ENCODE measurements at places on chromosomes 5 and 9.

DNA sequence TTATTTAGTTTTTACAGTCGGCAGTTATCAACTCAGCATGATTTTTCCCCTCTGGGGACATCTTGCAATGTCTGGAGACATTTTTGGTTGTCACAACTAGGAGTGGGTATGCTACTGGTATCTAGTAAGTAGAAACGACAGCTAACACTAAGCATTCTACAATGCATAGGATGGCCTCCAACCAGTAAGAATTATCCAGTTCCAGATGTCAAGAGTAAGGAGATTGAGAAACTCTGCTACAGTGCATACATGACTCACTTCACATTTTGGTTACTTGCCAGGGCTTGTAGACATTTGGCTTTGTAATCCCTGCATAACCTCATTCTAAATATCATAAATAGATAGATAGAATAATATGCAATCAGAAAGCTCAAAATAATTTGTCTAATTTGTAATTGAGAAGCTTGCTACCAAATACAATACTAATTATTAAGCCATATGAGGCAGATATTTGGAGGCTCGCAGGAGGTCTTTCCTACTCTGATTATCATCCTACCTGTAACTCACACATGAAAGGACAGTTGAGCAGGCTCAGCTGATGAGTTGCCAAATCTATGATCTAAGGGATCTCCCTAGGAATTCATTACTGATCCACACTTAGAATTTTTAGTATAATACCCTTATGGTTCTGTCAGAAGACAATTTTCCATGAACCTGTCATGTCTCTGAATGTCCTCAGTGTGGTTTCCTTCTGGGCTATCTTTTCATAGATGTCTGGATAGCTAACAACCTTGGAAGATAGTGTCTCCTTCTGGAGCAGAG is 346.9 kb upstream of the TLE4 start:
- DNase-seq = peak; percentile 41

DNA sequence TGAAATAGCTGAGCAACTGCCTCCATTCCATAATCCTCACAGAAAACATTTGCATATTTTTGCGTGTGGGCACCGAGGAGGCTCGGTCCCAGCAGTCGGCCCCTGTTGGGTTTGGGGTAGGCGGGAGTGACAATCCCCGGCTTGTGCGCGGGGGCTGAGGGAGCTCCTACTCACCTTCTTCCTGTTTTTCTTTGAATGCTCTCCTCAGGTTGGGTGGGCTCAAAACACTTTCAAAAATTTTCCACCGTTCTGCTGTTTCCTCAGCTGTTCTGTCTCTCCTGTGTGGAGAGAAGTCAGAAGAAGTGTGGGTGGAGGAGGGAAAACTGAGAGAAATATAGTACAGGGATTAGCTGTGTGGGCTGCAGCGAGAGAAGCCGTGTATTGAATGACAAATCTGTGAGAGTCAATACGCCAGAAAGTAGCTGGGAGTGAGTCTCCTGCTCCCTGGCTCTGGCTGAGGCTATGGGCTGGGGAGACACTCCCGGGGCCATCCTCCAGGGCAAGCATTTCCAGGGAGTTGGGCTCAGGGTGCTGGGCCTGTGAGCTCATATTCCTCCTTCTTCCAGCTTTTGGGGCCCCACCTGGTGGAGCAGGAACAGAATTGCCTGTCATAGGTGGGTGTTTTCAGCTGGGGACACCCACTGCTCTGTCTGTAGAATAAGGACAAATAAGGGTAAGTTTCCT is 84.7 kb downstream of the CMYA5 start:
- no peak for DNase-seq

DNA sequence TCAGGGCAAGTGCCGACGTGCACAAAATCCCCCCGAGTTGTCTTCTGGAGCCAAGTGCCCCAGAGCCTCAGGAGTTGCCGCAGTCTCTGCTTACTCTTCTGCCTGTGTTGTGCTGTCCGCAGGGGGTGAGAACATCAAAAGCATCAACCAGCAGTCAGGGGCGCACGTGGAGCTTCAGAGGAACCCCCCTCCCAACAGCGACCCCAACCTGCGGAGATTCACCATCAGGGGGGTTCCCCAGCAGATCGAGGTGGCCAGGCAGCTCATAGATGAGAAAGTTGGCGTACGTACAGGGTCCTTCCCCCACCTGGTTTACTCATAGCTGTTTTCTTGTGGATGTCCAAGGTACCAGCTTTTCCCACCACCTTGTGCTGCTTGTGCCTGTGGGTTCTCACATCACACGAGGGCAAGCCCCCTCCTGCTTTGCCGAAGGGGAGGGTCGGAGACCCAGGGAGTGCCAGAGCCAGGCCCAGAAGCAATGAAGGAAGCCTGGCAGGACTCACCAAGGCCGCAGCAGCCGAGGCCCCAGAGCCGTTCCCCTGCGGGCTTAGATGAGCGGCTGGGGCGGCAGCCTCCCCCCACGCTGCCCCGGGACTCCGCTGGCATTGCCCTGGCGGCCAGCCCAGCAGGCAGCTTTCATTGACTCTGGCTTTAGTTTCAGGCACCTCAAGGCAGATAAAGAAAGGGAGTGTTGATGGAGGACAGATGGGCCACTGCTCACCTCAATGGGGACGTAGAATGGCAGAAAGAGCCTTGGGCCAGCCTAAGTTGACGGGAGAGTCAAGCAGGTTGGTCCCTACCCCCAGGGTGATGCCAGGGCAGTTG is 33.7 kb upstream of the PRDM12 start:
- no peak for DNase-seq

GRCh38 chr9:2664174-2665065 is 42.8 kb downstream of the VLDLR start:
- DNase-seq = no peak

GRCh38 chr9:116174347-116174746 is 20.8 kb downstream of the PAPPA start:
- no peak for DNase-seq

DNA sequence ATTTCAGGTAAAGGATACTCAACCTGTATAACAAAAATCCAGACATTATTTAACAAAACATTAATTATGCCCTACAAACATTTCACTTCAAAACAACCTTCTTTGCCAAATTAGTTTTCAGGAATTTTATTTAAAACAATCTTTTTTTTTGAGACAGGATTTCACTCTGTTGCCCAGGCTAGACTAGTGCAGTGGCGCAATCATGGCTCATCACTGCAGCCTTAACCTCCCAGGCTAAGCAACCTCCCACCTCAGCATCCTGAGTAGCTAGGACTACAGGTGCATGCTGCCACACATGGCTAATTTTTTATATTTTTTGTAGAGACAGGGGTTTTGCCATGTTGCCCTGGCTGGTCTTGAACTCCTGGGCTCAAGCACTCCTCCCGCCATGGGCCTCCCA is 3.9 kb downstream of the FNIP1 start:
- no peak for DNase-seq

GRCh38 chr9:105912863-105913516 is 218.6 kb downstream of the TMEM38B start:
- DNase-seq = no peak

DNA sequence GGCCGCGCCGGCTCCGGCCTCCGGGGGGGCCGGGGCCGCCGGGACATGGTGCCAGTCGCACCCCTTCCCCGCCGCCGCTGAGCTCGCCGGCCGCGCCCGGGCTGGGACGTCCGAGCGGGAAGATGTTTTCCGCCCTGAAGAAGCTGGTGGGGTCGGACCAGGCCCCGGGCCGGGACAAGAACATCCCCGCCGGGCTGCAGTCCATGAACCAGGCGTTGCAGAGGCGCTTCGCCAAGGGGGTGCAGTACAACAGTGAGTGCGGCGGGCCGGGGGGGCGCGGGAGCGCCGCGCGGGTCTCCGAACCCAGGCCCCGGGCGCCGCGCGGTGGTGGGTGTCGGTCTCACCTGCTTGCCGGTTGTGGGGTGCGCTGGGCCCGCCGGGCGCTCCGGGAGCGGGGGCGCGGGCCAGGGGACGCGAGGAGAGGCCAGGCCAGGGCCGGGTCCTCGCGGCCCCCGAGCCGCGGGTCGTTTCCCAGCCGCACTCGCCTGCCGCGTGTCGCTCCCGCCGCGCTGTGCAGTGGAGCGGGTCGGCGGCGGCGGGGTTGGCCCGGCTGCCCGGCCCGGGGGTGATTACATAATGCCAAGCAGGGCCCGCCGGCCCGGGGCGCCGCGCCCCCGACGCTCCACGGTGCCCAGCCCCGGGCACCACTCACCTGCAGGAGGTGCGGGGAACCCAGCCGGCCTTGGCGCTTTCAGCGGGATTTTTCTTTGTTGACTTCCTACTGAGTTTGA is 492 bp downstream of the RABL6 start:
- DNase-seq = no peak

GRCh38 chr9:21286099-21286498 is 19.0 kb downstream of the IFNA5 start:
- DNase-seq = no peak

DNA sequence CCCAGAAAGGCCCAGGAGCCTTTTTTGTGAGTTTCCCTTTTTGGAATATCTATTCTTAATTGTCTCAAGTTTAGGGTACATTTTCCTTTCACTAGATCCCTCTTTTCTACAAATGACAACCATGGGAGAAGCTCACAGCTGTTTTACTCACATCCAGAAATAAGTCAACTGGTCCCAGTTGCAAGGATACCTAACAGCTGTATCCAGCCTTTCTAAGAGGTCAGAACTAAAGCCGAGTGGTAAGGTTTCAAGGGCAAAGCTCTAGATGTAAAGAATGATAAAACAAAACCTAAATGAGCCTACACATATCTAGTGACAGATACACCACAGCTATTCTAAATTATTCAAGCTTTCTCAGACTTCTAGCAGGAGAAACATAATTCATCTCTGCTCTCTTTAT is 4.4 kb downstream of the FGF10 start:
- no peak for DNase-seq

DNA sequence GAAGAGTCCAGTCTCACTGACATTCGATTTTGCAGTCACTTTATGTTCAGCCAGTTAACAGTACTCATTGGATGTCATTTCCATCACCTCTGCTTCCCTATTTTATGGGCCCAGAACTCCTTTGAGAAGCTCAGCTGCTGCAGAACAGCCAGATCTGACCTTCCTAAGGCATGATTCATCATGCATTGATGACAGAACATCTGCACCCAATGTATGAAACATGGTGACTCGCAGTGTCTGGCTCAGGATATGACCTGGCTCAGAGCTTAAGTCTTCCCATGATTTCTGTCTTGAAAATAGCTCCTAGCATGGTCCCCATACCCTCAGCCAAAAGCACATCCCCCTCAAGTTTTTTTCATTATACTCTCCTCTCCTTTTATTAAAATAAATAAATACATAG is 92.6 kb upstream of the TRIM32 start:
- peak; percentile 77 for DNase-seq

DNA sequence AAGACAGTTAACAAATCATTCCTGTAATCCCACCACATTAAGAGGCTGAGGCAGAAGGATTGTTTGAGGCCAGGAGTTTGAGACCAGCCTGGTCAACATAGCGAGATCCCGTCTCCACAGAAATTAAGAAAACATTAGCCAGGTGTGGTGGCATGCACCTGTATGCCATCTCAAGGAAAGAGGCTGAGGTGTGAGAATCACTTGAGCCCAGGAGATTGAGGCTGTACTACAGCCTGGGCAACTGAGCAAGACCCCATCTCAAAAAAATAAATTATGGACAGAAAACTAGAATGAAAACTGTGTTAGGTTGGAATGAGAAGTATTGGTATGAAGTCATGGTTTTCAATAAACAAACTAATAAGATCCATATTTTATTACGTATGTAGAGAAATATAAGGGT is 23.0 kb upstream of the AK3 start:
- no peak for DNase-seq

DNA sequence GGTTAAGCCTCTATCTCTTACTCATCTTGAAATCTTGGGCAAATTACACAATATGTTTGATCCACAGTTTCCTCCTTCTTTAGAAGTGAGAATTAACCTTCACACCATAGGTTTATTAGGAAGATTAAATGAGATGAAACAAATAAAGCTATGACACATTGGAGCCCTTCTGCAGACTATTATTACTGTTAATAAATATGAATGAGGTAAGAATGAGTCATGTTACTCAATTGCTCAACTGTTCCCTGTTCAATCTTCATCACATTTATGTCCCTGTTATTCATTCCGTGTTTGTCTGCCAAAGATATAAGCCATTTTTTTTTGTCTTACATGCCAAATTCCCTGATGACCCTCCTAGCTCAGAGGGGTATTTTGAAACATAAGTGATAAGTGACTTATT is 52.1 kb upstream of the PAPPA start:
- DNase-seq = peak; percentile 66

DNA sequence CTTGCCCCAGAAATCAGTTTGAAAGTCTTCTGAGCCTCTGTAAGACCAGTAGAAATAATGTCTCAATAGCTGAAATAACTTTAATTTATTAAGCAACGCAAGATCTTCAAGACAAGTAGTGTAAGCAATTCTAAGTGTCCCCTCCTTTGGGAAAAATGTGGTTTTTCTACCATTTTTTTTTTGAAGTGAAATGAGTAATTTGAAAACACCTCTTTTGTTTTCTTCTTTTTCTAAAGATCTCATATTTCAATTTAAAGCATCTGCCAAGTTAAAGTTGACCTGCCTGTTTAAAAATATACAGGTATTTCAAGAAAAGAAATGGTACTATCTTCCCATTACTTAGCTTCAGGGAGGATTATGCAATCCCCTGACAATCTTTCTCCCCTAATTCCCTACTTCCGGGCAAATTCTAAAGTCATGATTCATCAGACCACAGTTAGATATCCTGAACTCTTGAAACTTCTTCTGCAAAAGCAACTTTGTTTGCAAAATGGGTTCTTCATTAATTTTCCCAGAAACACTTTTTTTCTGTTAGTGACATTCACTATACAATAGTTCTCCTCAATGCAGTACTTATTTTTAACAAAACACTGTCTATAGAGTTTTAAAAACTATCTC is 7.8 kb upstream of the ANXA1 start:
- no peak for DNase-seq

DNA sequence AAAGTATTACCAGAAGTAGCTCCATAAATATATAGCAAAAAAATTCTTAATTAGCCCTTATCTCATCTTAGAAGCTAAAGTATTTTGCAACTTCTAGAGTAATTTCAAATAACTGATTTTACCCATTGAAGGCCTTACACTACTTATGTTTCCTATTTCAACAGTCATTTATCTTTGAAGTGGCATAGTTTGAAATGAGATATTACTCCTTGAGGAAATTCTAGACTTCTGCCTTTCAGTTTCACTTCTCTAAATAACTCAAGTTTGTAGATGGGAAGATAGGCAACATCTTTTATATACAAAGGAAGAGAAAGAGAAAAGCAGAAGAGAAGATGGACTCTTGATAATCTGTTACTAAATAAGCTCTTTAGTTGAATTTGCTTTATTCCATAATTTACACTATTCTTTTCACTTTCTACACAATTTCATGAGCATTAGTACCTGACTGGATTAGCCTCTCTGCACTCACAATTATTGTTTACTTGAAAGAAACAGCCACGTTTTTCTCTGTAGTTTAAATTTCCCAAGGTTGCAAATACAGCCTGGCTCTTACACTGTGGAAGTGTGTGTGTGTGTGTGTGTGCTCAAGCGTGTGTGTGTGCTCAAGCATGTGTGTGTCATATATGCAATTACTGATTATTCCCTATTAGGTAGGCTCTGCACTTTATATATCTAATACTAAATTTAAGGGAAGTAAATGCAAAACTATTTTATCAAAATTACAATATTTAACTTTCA is 60.6 kb upstream of the EMB start:
- DNase-seq = no peak

GRCh38 chr5:140821375-140822280 is at the start of gene PCDHA5:
Gene PCDHA5 (plus strand): TSS chr5:140821613.
- no peak for DNase-seq

GRCh38 chr9:36997414-36997813 is 36.7 kb downstream of the PAX5 start:
- DNase-seq = no peak

GRCh38 chr9:105320568-105320967 is 76.1 kb downstream of the SLC44A1 start:
- DNase-seq = no peak

GRCh38 chr5:96629774-96630173 is 32.4 kb upstream of the CAST start:
- DNase-seq = peak; percentile 58

GRCh38 chr9:16642421-16643109 is 227.9 kb downstream of the BNC2 start:
- no peak for DNase-seq

Data from BJ (cell line).